ELR (cell line): ENCODE measurements at places on chromosomes 6 and 20.

GRCh38 chr20:56698749-56699148 is 69.6 kb downstream of the TFAP2C start:
- DNase-seq, result no peak

GRCh38 chr20:49620364-49621240 is 52.7 kb upstream of the PTGIS start:
- DNase-seq, result no peak

- DNase-seq, result no peak
These were observed 149.2 kb downstream of the MOXD1 start for GRCh38 chr6:132252113-132252512.

DNA sequence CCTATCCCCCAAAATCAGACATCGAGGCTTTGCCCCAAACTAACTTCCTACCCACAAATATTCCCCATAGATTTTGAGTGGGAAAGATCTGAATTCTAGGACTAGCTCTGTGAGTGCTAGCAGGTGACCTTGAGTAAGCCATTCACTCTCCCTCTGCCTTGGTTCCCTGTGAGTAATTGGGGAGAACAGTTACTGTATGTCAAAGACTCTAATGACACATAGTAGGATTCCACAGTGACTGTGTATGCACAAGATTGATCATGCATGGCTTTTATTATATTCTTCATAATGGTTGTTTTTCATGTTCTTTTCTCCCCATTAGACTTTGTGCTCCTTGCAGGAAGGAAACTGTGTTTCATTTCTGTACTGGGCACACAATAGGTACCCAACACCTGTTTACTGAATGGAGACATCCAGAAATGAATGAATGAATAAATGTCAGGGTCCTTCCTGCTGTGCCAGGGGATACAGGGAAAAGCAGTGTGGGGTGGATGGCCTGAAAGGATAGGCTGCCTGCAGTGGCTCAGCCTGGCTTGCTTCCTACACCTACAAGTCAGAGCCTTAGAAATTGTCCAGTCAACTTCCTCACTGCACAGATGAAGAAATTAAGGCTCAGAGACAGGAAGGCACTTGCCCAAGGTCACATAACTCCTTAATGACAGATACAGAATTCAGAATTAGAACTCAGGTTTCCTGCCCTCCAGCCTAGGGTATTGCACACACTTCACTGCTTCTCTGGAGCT is 901 bp upstream of the TMEM151B start:
- peak; percentile 53 for DNase-seq

DNA sequence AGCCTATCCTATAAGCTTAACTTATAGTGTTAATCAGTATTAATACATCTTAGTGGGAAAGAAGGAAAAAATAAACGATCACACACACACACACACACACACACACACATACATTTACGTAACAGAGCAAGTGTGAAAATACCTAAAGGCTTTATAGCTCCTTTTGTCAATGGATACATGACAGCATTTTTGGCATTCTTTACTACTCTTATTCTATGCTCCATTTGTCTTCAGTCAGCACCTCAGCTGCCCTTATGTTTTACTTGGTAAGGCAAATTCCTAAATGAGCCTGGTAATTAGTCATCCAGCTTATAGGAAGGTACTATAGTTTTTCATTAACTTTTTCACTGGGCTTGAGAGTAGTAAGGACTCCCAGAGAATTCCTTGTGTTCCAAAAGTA is 25.1 kb upstream of the SLC17A3 start:
- no peak for DNase-seq

DNA sequence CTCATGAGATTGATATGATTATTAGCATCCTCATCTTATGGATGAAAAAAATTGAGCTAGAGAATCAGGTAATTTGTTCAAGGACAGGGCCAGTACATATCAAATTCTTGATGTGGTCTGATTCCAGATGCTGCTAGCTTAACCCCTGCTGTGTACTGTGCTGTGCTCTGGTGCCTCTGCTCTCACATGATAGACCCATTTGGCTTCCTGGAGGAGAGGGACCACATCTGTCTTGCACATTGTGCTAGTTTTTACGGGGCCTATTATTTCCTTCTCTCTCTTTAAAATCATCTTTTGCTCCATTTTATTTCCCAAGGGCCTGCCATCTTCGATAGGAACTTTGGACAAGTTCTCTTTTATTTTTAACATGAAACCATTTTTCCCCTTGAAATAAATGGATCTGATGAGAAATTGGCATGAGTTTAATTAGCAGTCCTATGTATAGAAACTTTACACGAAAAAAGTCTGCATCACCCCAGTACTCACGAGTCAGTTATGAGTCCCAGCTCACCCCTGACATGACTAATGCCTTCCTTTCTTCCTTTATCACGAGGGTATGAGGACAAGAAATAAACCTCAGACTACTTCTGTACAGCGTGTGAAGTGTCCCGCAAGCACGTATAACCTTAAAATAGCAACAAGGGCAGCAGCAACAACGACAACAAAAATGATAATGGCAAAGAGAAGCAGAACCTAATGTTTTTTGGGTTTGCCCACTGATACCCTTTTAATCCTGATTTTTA is 26.5 kb downstream of the CD109 start:
- DNase-seq, result peak; percentile 98

GRCh38 chr20:46296526-46297250 is 11.6 kb downstream of the CDH22 start:
- DNase-seq, result no peak

DNA sequence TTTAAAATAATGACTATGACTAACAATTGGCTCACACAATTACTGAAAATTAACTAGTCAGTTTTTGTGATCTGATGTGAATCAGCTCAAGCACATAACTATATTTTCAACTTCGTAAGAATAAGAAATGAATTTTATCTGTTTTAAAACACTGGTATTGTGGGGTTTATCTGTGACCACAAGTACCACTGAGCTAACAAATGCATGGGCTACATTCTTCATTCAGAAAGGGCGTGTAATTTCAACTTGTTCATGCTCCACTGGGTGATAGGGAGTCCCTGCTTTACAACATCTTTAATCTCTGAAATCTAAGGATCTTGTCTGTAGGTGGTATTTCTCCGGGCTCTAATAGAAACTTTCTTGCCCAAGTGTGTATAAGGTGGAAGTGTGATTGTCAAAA is 1311.5 kb upstream of the GJE1 start:
- no peak for DNase-seq

GRCh38 chr20:45136911-45137310 is 12.6 kb upstream of the WFDC12 start:
- DNase-seq, result no peak

DNA sequence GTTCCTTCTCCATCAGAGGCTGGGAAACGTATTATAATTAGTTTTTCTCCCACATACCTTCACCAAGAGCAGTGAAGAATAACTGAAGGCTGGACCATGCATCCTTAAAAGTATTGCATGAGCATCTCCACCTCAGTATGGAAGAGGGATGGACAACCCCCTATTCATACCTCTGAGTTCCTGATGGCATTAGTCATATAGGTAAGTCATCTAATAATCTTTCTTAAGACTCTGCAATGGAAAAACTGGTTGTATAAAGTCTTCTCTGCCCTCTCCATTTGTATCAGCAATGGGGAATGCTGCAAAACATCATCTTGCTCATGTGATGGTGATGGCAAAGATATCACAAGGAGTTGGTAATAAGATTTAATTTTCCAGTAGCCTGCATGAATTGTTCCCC is 24.5 kb downstream of the PGM3 start:
- DNase-seq, result no peak

DNA sequence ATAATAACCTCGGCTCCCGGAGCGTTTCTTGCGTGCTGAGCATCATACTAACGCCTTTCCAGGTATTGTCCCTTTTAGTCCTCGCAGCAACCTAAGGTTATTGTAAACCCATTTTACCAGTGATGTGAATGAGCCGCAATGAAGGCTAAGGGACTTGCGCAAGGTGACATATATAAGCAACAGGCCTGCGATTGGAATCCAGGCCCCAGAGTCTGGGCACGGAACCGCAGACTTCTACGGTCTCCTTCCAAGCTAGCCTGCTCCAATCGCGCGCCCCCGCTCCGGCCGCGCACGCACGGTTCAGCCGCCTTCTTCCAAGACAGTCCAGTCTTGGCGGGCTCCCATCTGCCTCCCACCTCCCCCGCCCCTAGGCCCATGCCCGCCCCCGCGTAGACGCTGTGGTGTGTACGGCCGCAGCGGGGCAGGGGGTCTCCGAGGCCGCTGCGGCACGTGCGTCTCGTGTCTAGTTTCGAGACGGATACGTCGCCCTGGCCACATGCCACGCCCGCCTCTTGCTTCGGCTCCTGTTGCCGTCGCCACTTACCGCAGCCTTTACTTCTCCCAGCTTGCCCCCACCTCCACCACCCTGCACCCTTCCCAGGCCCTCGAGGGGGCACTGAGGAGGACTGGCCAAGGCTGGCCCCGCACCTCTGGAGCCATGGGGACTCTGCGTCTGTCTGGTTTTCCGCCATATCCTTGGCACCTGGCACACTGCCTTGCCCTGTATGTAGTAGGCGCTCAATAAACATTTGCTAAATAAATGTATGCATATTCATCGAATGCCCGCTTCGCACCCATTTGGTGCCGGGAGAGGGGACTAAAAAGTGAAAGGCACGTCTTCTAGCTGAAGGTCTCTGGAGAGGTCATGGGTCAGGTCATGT is 855 bp upstream of the GFOD1 start:
- peak; percentile 54 for DNase-seq

DNA sequence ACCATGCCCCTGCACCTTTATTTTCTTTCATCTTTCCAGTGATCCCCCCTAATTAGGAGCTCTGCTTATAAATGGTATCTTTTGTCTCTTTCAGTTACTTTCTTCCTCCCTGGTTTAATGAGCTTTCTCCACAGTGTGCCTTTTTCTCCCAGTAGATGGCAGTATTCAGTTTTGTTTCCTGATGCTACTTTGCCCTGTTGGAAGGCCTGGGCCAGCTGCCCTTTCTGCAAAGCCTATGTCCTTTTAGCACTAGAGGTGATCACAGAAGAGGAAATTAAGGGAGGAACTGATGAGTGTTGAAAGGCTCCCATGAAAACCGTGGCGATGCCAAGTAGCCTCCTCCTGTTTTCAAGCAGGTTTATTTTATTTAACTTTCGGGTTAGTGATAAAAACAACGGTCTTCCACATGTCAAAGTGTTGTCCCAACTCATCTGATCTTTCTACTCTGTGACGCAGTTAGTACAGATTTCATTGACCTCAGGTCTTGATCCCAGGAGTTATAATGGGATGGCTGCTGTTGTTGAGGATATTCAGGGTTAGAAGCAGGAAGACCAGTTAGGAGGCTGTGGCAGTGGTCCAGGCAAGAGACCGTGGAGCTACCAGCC is 184.2 kb upstream of the BMP2 start:
- peak; percentile 16 for DNase-seq

GRCh38 chr20:41650231-41650948 is 32.2 kb upstream of the CHD6 start:
- DNase-seq, result no peak

- no peak for DNase-seq
These were observed 107.7 kb downstream of the CDH26 start for GRCh38 chr20:60065741-60066437.

DNA sequence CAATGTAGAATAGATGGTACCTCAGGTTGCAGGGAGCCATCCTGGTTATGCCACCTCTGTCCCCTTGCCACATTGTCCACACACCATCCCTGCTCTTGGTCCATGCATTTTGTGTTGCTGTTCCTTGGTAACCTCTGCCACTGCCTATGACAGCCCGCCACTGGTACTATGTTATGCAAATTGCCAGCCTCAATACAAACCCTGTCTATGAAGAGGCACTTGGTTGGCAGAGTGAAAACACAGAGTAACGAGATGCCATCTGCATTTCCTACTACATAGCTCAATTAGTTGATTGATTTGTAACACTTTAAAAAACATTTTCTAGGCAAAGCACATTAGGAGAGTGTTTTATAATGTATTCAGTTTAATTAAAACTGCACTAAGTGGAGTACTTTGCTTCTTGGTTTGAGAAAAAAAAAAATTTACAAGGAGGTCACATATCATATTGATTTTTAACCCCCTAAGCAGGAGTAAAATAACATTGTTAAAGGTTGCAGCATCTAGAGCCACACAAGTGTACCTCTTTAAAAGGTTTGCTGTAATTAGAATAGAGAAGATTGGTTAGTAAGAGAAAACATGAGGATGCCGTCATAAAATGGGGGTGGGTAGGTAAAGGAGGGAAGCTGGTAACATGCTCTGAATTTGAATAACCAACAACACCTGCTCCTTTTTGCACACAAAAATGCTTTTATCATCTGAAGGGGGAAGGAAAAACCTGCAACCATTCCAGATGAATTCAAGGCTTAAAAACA is 817.1 kb downstream of the KIF16B start:
- DNase-seq, result no peak

DNA sequence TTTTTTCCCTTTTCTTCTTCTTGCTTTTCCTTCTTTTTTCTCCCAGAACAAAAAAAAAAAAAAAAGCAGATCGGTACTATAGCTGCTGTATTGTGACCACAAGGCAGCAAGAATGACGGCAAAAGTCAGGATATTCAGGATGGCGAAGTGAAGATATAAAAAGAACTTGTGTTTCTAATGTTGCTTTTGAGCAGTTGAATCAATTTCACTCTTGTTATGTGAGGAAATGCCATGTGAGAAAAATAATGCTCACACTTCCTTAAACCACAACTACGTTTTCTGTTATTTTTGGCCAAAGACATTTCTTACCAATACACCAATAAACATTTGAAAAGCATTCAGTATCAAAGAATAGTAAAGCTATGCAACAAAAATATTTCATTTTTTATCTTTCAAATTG is 510.5 kb downstream of the HACE1 start:
- no peak for DNase-seq

DNA sequence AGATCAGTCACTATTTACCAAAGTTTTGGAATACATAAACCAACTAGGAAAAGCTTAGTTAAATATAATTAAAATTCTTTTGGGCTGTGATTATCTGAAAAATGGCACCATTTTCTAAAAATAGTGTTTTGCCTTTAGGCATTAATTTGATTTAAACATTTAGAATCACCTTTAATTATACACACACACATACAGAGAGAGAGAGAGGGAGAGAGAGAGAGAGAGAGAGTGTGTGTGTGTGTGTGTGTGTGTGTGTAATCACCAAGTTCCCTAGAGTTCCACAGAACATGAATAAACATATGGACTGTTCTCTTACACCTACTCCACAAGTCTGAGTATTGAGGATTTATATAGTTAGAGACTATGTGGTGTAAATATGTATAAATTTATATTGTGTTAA is 141.2 kb upstream of the ATXN1 start:
- no peak for DNase-seq

- DNase-seq, result peak; percentile 58
These were observed 31.1 kb downstream of the EPM2A start for GRCh38 chr6:145704143-145704781.

- DNase-seq, result no peak
These were observed 36.6 kb upstream of the HIVEP1 start for GRCh38 chr6:11975353-11975977.

DNA sequence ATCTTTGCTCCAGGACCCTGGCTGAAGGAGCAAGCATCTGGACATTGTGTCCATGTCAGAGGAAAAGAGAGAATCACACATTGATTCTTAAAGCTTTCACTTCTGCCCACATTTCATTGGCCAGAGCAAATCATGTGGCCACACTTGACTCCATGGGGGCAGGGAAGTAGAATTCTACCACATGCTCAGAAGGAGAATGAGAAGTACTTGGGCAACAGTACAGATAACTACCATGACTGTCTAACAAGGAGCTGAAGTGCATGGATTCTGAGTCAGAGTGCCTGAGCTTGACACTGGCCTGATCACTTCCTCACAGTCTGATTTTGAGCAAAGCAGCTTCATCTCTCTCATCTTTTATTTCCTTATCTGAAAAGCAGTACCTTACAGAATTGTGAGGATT is 38.6 kb downstream of the GHRH start:
- DNase-seq, result peak; percentile 93
